ENCODE measurements at places on chromosomes 13 and 19. TPM values are rescaled to one million over a fixed set of nuclear protein-coding genes. Genes with fewer than 3 reads are reported as not detected.

PTBP1 gene
- 655 TPM for total RNA-seq

N4BP2L1 gene
- 22.6 TPM for total RNA-seq

ELSPBP1 gene
- total RNA-seq: not detected

COX6B2 gene
- 0.45 TPM for total RNA-seq

FBXW9 gene
- 6.2 TPM for total RNA-seq

FUT1 gene
- 0.25 TPM for total RNA-seq

EFNB2 gene
- total RNA-seq: 0.07 TPM
